ENCODE measurements at places on chromosomes 5 and 9.

DNA sequence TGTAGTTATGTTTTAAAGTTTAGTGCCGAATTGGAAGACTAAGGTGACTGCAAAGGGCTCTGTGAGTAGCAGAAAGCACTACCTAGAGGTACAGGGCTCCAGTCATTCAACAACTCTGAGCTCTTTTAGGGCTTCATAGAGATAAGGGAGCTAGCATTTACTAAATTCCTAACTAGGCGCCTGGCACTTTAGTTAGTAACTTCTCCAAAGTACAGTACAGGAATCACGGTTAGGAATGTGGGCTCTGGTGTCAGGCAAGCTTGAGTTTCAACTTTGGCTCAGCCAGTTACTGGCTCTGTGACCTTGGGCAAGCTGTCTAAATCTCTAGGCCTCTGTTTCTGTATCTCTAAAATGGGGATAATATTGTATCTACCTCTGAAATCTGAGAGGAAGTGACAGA, 115.3 kb downstream of the SLIT3 start:
- DNase-seq: no peak

DNA sequence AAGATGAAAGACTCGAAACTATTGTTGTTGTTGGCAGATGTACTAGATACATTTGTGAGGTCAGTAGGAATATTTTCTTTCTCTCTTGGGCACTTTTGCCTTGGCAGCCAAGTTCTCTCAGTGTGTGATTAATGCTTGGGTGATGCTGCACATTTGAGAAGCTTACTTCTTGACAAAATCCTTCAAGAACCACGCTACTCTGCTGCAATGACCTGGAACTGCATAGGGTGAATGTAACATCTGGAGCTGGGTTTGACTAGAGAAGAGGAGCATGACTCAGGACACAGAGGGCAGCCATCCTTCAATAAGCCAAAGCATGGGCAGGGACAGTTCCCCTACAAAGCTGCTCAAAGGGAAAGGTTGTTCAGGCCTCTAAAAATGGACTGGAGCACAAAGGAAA, 75.5 kb upstream of the PUM3 start:
- no peak for DNase-seq

- DNase-seq: no peak
Measured at GRCh38 chr9:78856144-78856543, 559.2 kb downstream of the PSAT1 start.

DNA sequence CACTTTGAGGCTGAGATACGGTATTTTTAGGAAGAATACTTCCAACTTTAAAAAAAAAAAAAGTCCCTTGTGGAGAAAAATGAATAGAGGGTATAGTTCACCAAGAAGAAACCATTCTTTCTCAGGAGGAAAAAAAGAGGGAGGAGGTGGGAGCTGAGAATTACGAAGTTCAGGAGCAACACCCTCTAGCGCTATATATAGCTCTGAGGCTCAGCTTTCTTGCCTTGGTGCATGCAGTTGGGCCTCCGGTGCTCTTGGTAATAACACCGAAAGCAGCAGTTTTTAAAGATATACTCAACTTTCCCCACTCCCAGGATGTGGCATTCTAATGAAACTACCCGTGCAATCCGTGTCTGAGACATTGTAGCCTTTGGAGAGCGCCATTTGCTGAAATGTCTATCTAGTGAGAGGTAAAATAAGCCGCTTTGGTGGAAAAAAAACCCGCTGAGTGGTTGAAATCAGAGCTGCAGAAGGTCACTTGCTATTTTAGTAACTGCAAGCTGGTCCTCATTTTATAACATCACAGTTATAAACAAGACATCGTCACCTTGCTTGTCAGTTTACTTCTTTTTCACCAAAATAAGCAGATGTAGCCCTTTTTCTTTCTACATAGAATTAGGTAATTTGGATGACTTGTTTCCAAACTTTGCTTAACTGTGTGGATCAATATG, 156.4 kb downstream of the RORB start:
- DNase-seq: no peak

DNA sequence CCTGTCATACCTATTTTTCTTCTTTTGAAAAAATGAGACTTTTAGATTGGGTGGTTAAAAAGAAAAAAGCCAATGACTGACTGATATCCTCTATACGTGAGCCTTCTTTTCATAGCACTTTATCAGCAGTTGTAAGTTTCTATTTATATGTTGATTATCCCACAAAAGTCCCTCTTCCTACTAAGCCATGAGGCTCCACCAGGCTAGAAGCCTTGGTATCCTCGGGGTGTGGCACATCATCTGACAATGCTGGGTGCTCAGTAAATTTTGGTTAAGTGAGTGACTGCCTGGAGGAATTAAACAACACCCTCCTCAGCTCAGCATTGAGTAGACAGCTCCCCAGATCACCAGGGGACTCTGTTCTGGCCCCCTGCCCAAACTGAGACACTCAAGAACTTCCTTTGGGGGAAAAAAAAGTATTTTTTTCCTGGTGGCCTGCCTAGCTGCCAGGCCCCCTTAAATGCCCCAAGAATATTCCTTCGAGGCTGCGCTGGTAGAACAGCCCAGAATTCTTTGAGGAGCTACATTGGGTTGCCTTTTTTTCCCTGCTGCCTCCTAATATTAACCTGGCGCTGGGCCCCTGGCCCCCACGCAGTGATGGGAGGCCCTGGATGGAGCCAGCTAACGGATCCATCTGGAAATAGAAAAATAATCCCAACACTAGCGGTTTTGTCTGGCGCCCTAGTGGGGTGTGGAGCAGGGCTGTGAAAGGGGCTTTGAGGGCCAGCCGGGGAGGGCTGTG, 23.4 kb upstream of the COL27A1 start:
- DNase-seq: no peak

DNA sequence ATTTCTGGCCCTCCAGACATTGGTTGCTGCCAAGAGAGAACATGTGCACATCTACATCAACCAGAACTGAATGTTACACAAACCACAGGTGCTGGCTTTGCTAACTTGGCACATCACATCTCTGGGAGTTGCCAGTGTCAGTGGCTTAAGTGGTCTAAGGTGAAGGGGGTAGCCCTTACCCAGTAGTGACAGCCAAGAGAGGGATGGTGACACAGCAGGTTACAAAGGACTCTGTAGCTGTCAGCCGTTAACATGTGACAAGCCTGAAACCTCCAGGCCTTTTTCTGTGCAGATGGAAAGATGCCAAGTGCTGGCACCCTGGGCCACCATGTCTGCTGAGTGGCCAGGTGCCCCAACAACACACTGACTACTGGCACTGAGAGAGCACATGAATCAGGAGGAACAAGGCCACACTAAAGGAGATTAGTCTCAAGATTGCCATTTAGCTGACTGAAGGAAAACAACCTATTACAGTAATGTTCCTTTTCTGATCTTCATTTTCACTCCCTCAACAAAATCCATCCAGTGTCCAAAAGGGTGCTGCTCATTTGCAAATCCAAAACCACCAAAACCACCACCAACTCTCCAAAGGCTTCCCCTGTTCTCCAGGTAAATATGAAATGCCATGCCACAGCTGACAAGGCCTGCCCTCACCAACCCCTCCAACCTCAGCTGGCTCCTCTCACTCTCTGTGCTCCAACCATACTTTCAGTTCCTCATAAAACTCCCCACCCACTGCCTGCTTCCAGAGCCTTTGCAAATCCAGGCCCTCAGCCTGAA, 20.2 kb downstream of the SIL1 start:
- DNase-seq: no peak

GRCh38 chr5:166899343-166899742, 1392.1 kb upstream of the WWC1 start:
- DNase-seq: no peak

DNA sequence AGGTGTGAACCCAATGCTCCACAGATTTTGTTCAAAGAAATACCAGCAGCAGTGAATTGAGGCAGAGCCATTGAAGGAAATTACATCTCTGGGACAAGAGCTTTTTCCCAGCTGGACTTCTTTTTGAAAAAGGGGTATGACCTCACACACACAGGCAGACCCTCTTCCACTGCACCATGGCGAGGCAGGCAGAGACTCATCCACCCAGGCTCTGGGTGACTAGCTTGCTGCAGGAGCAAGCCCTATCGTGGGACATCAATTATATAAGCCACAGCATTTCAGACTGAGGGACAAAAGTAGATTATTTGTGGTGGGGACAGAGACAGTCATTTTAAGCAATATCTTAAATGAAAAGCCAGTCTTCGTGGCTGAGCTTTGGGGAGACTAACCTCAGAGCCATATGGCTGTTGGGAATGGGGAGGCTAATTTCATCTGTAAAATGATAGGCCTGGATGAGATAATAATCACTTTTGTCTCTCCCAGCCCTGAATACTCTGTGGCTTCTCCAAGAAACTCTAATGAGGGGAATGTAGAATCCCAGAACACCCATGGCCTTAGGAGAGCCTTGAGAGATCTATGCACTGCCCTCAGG, 113.1 kb upstream of the TNC start:
- no peak for DNase-seq

- no peak for DNase-seq
Measured at GRCh38 chr5:180779985-180780610, 22.5 kb downstream of the MGAT1 start.

DNA sequence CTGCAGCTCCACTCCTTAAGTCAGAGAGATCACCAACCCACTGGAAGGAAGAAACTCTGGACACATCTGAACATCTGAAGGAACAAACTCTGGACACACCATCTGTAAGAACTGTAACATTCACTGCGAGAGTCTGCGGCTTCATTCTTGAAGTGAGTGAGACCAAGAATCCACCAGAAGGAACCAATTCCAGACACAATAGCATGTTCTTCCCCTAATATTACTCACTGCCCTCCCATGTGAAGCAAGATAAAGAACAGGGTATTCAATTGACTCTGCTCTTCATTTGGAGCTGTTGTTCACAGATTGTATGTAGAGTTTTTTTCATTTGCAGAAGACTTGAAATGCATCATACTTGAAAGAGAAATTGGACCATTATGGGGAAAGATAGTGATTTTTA, 10.8 kb downstream of the SAXO1 start:
- no peak for DNase-seq

- no peak for DNase-seq
Measured at GRCh38 chr9:77575785-77576184, 72.3 kb downstream of the GNA14 start.

- DNase-seq: no peak
Measured at GRCh38 chr5:152933056-152933455, 528.0 kb upstream of the NMUR2 start.

- no peak for DNase-seq
Measured at GRCh38 chr9:134205672-134206310, 41.4 kb upstream of the RNU6ATAC start.

DNA sequence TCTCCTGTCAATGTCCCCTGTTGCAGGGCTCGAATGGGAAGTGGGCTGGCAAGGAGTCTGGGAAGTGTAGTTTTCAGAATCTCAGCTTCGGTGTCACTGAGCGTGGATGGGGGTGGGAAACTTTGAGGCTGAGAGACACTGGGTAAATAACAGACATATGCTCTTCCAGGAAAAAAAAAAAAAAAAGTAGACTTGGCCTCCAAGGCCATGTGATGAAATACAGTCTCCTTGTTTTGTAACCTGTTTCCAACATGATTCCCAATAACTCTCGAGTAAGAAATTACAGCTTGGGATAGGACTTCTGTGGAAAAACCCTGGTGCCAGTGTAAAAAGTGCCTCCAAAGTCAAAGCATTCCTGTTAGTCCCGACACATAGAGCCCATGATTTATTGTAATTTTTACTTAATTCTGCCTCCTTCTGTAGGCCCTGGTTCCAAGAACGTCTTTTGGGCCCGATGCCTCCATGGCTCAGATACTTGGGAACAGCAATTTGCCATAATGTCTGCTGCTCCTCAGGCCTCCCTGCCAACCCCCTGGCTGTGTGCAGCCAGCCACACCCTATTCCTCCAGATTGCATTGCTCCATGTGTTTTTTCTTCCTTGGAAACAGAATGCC, 119.5 kb upstream of the TNC start:
- peak; percentile 82 for DNase-seq

DNA sequence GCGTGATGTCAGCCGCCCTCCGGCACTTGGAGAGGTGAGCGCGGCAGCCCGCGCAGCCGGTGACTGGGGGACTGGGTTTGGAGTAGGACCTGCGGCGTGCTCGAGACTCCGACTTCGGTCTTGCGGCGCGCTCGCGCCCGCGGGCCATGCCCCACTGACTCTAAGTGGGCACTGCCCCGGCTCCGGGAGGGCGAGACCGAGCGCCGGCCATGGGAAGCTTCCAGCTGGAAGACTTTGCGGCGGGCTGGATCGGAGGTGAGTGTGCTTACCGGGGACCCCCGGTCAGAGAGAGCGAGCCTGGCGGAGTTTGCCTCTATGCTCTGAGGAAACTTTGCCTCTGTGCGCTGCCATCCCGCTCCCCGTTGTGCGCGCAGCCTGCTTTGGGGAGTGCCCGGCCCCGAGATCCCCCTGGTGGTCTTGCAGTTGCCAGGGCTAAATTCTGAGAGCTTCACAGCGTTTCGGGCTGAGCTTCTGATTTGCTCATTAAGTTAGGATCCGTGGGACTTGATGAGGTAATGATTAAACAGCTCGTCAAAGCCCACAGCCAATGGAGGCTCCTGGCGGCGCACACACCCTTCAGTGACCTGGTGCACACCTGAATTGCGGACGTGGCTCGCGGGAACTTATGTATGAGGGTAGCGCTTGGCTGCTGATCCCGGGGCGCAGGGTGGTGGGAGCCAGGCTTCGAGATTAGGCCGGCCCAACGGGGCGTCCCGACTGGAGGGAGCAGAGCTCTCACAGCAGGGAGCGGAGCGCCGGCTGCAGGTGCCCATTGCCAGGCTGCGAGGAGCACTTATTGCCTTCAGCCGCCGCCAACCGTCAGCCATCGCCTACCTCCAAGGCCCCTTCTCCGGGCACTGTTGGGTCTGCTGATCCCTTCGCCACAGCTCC, at the start of gene SLC25A48:
Gene SLC25A48, plus strand, starts transcription at position 25 of the 891 bp plus-strand sequence. Its CDS starts 185 bp downstream, at position 210.
- peak; percentile 84 for DNase-seq

DNA sequence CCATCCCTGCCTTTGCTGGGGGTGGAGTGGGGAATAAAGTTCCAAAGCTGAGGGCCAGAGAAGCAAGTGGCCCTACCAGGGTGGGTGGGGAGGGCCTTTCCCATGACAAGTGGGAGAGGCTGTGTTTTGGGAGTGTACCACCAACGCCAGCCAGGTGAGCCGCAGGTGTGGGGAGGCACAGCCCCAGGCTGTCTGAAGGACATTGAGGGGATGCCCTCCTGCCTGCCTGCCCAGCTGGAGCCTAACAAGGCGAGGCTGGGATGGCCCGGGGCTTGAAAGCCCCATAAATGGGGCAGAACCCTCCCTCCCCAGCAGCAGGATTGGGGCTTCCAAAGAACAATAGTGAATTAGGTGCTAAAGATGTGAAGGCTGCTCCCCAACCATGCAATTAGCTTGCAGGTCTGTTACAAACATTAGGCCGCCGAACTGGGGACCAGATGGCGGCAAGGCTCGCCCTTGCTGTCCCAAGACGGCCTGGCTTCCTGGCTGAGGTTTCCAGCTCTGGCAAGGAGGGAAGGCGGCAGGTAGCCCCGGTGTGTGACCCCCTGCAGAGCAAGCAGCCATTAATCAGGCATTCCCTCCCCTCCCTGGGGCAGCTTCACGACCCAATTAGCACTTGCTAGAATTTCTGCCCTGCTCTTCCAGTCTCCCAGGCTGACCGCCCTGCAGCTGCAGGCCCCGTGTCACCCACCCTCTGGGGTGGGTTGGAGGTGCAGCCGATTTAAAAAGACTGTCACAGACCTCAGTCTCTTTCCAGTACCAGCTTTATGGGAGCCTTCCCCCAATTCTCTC, 42.9 kb downstream of the FGF18 start:
- DNase-seq: no peak
